ENCODE measurements at places on chromosomes 1 and 21.
A peak's percentile ranks its signal among the peaks of the same experiment; 100 is the strongest.

DNA sequence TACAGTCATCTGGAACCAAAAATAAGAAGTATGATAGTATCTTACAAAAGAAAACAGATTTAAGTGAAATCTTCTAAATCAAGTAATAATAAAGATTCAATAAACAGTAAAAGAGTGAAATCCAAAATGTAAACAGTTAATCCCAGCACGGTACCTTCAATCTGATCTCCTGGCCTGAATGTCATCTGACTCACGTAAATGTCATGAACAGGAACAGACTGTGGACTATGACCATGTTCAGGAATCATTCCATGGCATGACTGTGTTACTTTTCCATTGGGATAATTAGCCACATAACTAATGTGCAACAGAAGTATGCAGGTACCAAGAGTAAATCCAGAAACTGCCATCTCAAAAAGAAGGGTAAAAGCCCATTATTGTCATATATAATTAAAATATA is 18.0 kb downstream of the FRRS1 start:
- DNase-seq = no peak

GRCh38 chr1:233376382-233377110 is 49.0 kb downstream of the MAP3K21 start:
- DNase-seq = no peak

GRCh38 chr1:202810193-202810614 is 550 bp upstream of the PCAT6 start:
- no peak for DNase-seq

- no peak for DNase-seq
Observed at GRCh38 chr1:101371259-101371658, 134.4 kb downstream of the S1PR1 start.

GRCh38 chr1:48810740-48811139 is 34.0 kb upstream of the BEND5 start:
- DNase-seq = no peak

- DNase-seq = no peak
Observed at GRCh38 chr1:180793451-180793850, 119.2 kb upstream of the KIAA1614 start.

- DNase-seq = no peak
Observed at GRCh38 chr1:237300642-237301041, 258.7 kb downstream of the RYR2 start.

DNA sequence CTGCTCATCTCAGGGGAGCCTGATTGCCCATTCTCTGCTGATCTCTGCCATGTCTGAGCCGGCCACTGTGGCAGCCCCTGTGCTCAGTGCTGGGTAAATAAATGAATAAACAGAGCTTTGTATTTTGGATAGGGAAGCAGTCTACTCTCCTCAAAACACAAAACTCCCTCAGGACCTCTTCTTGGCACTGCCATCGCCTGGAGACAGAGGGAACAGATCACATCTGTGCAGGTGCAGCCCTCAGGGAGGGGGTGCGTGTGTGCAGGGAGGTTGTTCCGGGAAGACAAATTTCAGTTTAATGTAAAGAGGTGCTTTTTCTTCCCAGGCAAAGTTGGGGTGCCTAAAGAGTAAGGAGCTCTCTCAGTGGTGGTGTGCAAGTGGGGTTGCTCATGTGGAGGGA is 7.7 kb upstream of the FAM167B start:
- DNase-seq = no peak

DNA sequence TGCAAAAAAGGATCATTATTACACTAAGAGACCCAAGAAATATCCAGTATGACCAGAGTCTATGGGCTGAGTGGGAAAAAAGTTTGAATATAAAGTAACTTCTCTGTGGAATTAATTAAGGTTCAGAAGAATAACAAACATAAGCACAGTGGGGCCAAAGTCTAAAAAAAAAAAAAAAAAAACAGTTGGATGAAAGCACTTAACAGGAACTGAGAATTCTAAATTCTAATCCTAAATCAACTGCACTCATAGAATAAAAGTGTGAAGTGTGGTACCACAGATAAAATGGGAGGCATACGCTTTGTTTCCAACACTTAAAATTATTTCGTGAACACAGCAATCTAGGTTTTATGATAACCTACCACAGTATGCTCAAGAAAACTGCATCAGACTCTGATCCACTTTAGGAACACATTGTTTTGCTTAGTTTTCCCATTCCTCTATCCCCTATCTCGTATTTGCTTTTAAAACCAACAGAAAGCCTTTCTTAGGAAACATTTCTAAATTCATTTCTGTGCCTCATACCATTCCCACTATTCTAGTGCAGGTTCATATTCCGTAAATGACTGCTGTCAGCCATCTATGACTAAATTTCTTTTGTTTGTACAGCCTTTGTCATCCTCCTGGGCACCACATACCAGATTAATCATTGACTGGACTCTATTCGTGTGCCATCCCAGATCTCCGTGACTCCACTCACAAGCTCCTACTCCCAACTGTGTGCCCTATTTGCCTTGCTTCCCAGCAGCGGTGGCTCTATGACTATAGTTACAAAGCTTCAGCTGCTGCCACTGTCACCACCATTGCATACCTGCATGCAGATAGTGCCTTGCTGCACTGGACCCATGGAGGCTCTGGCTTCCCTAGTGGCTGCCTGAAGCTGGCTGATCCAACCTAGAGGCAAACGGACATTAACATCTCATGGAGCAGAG is 24.9 kb downstream of the CHML start:
- no peak for DNase-seq

DNA sequence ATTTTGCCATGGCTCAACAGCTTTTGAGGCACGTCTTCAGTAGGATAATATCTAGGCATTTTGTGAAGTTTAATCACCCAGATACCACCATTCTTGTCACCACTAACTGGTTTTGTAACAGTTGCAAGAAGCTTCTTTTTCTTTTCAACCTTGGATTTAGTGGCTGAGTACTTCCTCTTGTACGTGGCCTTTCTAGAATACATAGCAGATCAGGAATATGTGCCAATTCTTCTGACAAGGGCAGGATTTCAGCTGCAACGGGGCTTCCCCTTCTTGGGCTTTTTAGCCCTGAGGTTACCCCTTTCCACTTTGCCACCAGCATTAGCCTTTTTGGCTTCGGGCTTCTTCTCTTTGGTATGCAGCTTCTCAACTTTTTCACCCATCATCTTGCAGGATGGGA is 79.3 kb upstream of the WARS2 start:
- no peak for DNase-seq

DNA sequence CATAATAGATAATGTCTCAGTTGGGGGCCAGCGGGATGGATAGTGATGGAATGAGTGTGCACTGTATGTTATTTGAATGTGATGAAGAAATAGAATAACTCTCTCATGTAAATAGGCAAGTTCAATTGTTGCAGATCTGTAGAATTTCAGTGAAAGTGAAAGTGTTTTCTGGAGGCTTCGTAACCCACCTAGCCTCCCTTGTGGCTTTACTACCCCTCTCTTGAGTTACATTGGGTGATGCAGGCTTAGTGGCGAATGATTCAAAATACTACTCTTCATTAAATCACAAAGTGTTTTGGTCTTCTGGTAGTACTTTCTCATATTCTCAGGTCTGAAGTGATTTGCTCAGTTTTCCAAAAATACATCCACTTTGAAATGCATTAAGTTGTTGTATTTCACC is 411.9 kb downstream of the ZP4 start:
- DNase-seq = no peak

DNA sequence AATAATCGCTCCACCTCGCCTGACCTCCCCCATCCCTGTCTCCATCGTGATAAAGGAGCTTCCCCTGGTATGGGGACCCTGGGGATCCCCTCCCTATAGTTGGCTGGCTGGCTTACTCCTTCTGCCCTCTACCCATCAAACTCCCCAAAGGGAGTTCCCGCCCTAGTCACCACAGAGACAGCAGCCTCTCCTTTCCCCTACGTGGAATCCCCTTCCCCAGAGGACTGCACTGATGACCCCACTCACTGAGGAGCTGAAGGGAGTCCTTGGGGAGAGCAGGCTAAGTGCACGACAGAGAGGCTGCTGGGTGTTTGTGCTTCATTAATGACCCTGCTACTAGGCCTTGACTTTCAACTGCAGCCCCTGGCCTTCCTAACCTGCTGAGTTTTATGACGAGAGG is 1.9 kb downstream of the CADM3 start:
- peak; percentile 64 for DNase-seq

DNA sequence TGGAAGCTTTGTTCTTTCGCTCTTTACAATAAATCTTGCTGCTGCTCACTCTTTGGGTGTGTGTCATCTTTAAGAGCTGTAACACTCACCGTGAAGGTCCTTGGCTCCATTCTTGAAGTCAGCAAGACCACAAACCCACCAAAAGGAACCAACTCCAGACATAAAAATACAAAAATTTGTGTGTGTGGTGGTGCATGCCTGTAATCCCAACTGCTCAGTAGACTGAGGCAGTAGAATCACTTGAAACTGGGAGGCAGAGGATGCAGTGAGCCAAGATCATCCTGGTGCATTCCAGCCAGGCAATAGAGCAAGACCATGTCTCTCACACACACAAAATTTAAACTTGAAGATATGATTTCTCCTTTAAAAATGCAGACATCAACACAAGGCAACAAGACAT is 1431.7 kb upstream of the B3GALT2 start:
- no peak for DNase-seq

GRCh38 chr21:22355949-22356348 is 1357.7 kb downstream of the NCAM2 start:
- DNase-seq = no peak

- no peak for DNase-seq
Observed at GRCh38 chr1:178495741-178496409, 889 bp downstream of the CLEC20A start.

GRCh38 chr1:172397221-172397620 is 23.3 kb upstream of the C1orf105 start:
- no peak for DNase-seq

GRCh38 chr21:46438241-46438640 is 20.4 kb upstream of the DIP2A start:
- no peak for DNase-seq

DNA sequence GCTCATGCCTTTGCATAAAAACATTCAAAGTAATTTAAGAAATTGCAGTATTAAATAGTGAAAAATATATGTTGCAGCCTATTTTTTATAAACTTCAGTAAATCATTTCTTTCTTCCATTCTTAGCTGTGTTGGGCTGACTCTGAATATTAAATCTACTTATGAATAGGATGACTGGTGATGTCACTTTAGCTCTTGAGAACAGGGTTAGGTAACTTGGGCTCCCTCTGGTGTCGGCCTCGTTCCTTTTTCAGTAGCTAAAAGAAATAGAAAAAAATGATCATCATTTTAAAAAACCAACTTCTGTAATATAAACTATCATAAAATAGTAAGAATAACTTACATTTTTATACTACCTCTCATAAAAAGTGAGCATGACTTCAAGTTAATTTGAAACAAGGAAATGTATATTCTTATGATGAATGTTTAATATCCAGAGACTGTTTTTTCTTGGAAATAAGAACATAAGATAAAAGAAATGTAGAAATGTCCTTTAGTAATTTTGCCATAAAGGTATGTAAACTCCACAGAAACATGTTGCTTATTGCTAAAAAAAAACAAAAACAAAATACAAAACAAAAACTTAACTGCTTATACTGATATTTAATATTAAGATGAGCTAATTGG is 26.8 kb upstream of the NCAM2 start:
- DNase-seq = peak; percentile 86

DNA sequence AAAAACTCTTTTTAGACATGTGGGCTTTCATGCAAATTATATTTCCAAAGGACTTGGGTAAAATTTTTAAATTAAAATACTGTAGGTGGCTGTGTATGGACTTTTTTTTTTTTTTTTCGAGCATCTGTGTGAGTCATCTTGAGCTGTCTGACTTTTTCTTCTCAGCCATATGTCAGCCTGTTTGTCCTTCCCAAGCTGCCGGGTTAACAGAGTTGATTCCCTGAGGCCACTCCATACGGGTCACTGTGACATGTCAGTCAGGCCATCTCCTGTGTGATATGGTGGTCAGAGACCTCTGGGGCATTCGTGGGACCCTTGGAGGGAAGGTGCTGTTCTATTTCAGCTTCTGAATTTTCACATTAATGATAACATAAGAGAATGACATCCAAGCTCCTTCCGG is 148.3 kb downstream of the KCNJ6 start:
- no peak for DNase-seq

DNA sequence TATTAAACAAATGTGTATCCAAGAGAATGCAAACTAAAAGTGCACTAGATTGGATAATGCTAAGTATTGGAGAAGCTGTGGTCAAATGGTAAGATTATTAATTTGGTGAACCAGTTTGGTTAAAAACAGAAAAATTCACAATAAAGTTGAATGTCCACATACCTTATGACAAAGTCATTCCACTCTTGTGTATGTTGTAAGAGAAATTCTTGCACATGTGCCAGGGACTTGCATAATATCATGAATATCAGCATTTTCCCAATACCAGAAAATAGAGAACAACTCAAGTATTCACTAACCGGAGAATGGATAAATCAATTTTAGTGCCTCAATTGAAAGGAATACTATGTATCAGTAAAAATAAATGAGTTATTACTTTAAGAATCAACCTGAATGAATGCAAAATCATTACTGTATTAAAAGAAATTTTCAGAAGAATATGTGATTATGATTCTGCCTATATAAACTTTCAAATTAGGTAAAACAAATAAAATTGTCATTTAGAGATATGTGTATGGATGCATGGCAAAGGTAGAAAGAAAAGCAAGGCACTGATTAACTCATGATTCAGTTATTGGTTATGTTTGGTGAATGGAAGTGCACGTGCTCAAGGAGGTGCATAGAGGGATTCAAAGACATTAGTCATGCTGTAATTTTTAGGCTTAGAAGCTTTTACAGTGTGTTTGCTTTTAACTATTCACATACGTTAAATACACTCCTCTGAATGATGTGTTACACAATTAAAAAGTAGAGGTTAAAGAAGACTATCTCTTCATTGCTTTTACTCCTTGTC is 217.4 kb upstream of the KCNK2 start:
- no peak for DNase-seq

GRCh38 chr1:54479841-54480524 is 68.0 kb upstream of the ACOT11 start:
- no peak for DNase-seq

GRCh38 chr1:6701437-6702153 is at the start of gene DNAJC11:
TSS of gene DNAJC11 (minus strand) at chr1:6701816. CDS start at chr1:6701800, 16 bp downstream.
- DNase-seq = peak; percentile 94

DNA sequence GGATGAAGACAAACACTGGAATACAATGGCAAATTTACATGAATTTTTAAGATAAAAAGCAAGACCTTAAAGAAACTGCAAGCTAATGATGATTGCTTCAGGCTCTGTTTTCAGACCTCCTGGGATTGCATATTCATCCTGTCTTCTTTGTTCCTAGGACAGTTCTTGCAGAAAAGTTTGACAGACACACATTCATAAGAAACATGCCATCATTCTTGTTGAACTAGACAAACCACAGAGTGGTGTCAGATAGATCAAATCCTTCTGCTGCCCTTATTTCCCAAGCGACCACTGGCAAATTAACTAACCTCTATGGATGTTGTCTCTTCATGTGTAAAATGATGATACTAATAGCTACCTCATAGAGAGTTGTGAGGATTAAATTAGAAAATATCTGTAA is 181.3 kb downstream of the KCTD3 start:
- peak; percentile 15 for DNase-seq

GRCh38 chr1:110035236-110035752 is 870 bp downstream of the STRIP1 start:
- no peak for DNase-seq

GRCh38 chr1:155703216-155703615 is 14.3 kb downstream of the DAP3 start:
- DNase-seq = no peak
